Skeletal muscle cell (primary cell): ENCODE measurements at places on chromosomes 5 and 9.

GRCh38 chr5:19496056-19496455 is 491.9 kb downstream of the CDH18 start:
- DNase-seq: peak; percentile 15

DNA sequence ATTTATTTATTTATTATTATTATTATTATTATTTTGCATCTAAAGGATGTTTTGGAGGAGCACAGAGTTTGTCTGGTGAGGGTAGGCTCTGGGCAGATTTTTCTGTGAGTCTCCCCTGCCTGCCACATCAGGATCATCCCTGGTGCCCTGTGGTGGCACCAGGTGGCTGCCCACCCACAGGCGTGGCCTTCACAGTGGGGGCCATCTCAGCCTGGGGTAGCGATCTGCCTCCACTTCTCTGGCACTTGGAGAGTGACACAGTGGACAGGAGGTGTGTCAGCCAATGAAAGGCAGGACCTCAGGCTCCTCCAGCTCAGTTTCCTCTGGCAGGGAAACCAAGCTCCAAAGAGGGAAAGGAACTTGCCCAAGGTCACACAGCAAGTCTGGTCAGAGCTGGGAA is 30.0 kb downstream of the SLC6A7 start:
- no peak for DNase-seq

DNA sequence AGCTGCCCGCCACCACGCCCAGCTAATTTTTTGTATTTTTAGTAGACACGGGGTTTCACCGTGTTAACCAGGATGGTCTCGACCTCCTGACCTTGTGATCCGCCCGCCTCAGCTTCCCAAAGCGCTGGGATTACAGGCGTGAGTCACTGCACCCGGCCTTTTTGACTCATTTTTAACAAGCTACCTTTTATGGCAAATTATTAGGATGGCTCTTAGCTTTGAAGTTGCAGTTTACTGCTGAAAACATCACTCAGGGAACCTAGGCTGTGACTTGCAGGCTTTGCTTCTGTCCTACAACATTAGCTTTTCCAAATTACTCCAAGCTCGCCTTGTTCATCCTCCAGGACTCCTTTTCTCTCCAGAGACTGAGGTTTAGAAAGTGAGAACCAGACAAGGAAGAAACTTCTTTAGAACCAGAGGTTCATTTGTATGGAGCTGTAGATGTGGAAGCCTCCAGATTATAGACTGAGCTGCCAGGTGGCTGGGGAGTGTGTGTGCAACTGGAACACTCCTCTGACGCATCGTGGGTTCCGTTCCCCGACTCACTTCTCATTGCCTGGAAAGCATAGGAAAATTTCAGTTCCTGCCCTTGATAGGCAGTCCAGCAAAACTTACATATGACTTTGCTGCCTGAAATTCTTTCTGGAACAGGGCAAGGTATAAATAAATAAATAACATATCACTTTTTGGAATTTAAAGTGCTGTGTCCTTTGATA is 23.8 kb upstream of the SPTAN1 start:
- no peak for DNase-seq

DNA sequence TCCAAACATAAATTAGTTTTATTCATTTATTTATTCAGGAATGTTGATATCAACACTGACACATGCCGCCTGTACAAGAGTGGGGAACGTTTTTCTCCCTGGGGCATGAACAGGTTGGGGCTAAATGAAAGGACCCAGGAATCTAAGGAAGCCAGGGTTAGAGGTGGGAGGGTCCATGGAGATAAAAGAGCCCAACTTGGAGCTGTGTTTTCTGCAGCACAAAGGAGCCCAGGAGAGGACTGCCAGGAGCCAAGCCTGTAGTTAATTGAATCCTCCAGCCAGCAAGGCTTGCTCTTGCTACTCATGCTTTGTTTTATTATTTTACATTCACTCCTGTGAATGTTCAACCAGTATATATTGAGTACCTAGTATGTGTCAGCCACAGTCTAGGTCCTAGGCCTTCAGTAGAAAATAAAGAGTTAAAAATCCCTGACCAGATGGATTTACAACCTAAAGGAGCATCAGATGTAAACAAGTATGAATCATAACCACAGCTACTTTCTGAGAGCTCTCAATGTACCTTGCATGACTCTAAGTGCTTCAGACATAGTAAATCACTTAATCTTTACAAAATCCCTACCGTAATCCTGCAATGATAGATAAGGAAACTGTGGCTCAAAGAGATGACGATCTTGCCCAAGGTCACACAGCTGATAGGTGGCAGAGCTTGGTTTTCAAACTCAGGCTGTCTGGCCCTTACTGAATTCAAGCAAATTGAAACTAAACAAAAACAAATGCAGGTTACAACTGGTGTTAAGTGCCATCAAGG is 69.8 kb downstream of the ASTN2 start:
- DNase-seq: no peak

GRCh38 chr5:153952057-153952456 is 86.7 kb downstream of the FAM114A2 start:
- no peak for DNase-seq

GRCh38 chr9:133306242-133307204 is 29.5 kb downstream of the SURF6 start:
- no peak for DNase-seq

GRCh38 chr9:122097679-122098315 is 4.7 kb upstream of the TTLL11 start:
- no peak for DNase-seq

GRCh38 chr9:2228132-2228531 is 213.0 kb downstream of the SMARCA2 start:
- DNase-seq: no peak

DNA sequence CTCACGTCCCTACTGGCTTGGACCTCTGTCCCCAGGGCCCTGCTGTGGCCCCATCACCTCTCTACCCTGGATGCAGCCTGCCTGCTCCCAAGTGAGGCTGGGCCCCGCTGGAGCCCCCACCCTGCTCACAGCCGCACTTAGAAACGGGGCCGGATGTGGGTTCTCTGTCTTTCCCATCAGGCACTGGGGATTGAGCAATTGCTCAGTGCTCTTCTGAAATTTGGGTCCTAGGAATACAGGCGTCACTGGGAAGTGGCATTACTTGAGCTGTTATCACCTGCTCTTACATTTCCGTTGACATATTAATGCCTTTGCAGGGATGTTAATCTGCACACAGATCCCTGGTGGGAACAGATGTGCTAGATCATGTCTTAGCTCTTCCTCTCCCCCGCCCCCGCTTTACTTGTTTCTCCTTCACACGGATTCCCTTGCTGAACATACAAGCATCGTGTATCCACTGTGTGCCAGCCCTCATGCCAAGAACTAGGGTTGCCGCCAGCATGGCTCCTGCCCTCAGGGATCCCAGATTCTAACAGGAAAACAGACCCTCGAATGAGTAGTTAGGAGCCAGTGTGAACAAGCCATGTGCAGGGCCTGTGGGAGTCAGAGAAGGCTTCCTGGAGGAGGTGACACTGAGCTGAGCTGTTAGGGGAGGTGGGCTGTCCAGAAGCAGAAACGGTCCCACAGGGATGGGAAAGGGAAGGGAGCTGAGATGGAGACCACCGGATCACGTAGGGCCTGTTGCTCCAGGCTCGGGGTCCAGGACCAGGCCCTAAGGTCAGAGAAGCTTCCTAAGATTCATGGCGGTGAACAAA is 65.1 kb downstream of the NEK6 start:
- DNase-seq: peak; percentile 70

- DNase-seq: no peak
Observed at GRCh38 chr5:160198841-160199409, 30.4 kb upstream of the FABP6 start.

DNA sequence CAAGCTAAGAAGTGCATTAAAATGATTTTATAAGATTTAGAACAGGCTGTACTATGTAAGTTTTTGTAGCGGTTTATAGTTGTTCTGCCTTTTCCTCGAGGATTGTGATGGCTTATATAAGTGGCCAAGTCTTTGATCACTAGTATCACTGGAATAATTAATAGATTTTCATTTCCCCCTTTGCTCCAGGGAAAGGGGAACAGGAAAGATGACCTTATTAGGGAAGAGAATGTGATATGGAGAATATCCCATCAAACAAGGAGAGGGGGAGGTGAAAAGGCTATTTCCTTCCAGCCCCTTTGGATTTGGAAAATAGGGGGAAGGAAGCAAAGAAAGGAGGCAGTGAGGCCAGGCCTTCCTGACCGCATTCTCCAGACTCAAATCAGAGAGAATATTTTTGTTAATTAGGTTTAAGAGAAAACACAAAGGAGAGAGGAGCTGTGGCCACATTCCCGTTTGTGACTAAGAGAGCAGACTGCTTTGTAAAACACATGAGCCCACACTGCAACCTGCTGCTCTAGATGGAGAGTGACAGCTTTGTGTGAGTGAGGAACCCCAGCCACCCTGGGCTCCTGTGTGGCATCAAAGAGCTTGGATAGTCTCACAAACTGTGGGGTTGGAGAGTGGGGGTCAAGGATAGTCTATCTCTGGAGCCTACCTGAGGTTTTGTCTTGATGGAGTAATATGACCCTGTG is 359.5 kb downstream of the DTWD2 start:
- no peak for DNase-seq
